Melanocyte of skin (primary cell): ENCODE measurements at places on chromosomes 4 and X. TPM values are rescaled to one million over a fixed set of nuclear protein-coding genes. Genes with fewer than 3 reads are reported as not detected.

The SYTL5 gene
- total RNA-seq = under 0.01 and 1.7 TPM in 2 replicates

The IBSP gene
- not detected in 2 replicates for total RNA-seq

The USP51 gene
- total RNA-seq = 4.3 and 8.8 TPM in 2 replicates

The FRMPD3 gene
- under 0.01 TPM in 1 of 2 replicates, not detected in the other for total RNA-seq

The PFKFB1 gene
- under 0.01 TPM in 1 of 2 replicates, not detected in the other for total RNA-seq

The HELT gene
- total RNA-seq = not detected in 2 replicates

The RHOXF2B gene
- not detected in 2 replicates for total RNA-seq

The FATE1 gene
- not detected in 2 replicates for total RNA-seq

The TSPAN6 gene
- 16.9 and 27.3 TPM in 2 replicates for total RNA-seq

The MAGEA11 gene
- not detected in 2 replicates for total RNA-seq

The CLIC2 gene
- total RNA-seq = 0.34 and 0.36 TPM in 2 replicates

The MRPL1 gene
- total RNA-seq = 25.1 and 39.6 TPM in 2 replicates

The GAGE12H gene
- not detected in 2 replicates for total RNA-seq

The INTU gene
- 3.8 and 4.7 TPM in 2 replicates for total RNA-seq

The CA5B gene
- total RNA-seq = 10.7 and 14.2 TPM in 2 replicates

The RIBC1 gene
- total RNA-seq = 0.15 and 0.33 TPM in 2 replicates
